ENCODE measurements at places on chromosomes 3 and 15. TPM values are rescaled to one million over a fixed set of nuclear protein-coding genes. Genes with fewer than 3 reads are reported as not detected.

- no peak for DNase-seq
These were observed 31.1 kb downstream of the ADAMTS17 start for GRCh38 chr15:100310513-100311153.

- no peak for DNase-seq
These were observed 55.0 kb downstream of the GLB1 start for GRCh38 chr3:33041909-33042308.

DNA sequence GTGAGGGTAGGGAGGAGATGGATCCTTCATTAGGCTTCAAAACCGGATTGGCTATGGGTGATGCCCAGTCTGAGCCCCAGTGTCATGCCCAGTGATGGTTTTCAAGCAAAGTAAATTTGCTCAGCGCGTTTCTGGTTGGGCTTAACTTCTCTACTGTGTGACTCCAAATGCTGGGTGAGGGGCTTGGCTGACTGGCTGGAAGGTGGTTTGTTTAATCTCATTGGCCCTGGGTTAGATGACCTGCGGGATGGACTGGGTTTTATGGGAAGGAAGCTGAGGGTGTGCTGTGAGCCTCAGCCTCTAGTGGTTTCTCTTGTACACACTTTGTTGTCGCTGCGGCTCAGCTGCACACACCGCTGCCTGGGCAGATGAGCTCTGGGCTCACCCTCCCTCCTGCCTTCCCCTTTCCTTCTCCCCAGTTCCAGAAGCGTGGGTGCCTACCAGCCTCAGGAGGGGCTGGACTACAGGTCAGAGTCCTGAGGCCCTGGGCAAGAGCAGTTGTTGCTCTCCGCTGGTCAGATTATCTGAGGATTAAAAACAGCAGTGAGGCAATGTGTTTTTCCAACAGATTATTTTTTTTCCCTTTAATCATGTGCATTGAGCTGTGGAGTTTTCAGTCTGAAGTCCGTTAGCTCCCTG lies 18.6 kb downstream of the PDIA5 start:
- no peak for DNase-seq

GRCh38 chr3:123071146-123071545 lies 4.3 kb downstream of the PDIA5 start:
- no peak for DNase-seq

The RHCG gene
- not detected for total RNA-seq

- no peak for DNase-seq
These were observed 220.7 kb upstream of the GAP43 start for GRCh38 chr3:115402651-115403050.

The STRA6 gene
- not detected for total RNA-seq

- no peak for DNase-seq
These were observed 75.5 kb upstream of the XCR1 start for GRCh38 chr3:46102780-46103130.

The LRRC15 gene
- not detected for total RNA-seq

DNA sequence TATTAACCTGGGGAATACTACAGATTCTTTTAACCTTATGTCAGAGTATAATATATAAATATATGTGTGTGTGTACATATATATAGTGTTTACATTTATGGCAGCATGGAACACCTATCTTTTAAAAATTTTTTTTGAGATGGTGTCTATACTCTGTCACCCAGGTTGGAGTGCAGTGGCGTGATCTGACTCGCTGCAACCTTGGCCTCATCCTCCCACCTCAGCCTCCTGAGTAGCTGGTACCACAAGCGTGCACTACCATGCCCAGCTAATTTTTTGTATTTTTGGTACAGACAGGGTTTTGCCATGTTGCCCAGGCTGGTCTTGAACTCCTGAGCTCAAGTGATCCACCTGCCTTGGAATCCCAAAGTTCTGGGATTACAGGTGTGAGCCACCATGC lies 18.5 kb upstream of the ERICH6 start:
- no peak for DNase-seq

- no peak for DNase-seq
These were observed 26.7 kb downstream of the SLCO2A1 start for GRCh38 chr3:134003066-134003465.

DNA sequence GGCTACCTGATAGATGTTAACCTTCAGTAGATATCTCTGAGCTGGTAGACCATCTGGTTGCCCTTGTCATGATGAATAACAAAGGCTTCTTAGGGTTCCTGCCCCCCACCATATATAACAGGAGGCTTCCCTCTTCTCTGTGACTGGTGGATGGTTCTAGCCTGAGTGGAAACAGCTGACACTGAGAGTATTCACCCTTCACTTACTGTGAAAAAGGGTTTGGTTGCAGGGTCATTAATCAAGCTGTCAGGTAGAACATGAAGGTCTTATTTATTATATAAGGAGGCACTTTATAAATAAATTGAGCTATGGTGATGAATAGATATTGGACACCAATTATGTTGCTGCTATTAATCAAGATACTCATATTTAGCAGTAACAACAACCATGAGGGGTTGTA lies 58.6 kb downstream of the CACNA2D3 start:
- no peak for DNase-seq

- DNase-seq = no peak
These were observed 32.8 kb downstream of the TMEM212 start for GRCh38 chr3:171875923-171876412.

The SNTN gene
- total RNA-seq = not detected

GRCh38 chr3:32403663-32404062 lies 12.0 kb downstream of the CMTM7 start:
- no peak for DNase-seq

All from CD4-positive, alpha-beta T cell (primary cell).